ENCODE measurements at places on chromosomes 3 and 15.

- DNase-seq, result no peak
Measured at GRCh38 chr15:93830221-93831080, 400.9 kb upstream of the MCTP2 start.

GRCh38 chr3:127002195-127003174, 19.6 kb downstream of the PLXNA1 start:
- no peak for DNase-seq

- DNase-seq, result no peak
Measured at GRCh38 chr3:72641684-72642083, 206.6 kb downstream of the SHQ1 start.

DNA sequence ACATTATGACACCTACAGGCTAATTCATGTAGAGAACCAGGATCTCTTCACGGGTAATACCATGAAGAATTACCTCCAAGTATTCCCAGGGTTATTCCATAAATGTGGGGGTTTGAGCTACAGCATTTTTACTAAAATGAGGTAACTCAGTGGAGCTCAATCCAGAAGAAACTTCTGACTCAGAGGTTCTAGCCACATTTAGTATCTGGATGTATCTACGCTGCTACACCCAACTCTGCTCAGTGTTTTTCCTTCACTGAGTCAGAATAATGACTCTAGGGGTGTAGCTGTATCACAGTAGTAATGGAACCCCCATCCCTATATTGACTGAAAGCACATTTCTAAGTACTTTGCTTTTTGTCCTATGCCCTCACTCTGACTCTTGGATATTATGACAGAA, 52.4 kb downstream of the COPS2 start:
- DNase-seq, result no peak

DNA sequence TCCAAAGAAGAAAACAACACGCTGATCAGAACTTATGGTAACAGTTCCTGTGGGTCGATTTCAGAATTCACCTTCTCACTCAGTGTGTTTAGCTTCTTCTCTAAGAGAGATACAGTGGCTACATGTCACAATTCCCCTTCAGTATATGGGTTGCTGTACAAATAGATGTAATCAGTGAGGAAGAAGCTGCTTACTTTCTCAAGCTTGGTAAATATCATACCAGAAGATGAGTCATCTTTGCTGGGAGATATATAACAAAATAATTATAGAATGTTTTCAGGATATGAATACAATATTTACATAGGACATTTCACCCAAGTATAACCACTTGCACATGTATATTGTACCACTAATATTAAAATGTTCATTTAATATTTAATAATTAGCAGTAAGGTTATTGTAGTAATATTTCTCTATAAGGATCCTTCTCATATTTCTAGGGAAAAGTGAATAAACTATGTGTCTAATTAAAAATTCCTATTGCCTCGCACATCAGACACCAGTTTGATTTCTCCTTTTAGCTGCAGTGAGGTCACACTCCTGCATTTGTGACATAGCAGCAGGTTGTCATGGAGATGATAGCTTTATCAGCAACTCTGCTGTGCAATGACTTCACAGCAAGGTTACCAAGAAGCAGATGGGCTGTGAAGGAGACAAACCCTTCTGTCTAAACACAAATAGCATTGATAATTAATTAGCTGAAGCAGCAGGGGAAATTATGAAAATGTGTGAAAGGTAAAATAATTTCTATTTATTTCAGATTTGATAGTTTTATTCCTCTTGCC, 211.4 kb downstream of the TUSC7 start:
- no peak for DNase-seq

- no peak for DNase-seq
Measured at GRCh38 chr3:71955240-71956068, 170.5 kb upstream of the PROK2 start.

DNA sequence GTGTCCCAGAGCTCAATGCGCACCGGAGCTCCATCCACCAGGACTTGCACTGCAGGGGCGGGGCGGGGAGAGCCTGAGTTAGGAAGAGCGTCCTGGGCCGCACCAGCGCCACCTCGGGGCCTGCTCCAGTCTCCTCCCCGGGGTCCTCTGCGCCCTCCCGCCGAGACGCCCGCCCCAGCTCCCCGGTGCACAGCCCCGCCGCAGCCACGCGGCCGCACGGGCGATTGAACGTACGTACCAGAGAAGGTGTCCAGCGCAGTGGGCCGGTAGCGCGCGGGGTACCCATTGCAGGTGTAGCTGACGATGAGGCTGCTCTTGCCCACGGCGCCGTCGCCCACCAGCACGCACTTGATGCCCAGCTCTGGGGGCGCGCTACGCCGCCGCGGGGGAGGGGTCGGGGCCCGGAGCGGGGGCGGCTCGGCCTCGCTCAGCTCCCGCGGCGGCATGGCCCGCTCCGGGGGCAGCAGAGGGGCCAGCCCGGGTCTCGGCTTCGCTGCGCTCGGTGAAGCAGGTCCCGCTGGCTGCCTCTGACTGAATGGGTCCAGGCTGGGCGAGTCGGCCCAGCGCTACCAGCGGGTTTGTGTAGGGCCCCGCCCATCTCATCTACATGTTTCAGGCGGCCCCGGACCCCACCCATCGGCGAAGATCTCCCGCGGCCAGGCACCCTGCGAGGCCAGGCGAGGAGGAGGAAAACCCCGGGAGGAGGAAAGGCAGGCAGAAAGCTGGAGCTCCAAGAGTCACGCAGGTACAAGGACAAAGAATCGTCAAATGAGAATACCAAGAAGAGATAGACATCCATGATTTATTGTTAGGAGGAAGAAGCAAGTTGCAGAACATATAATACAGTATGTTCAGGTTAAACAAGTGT, at the start of gene RHOV:
RHOV (minus strand) TSS at position 541 of the 868 bp plus-strand sequence; CDS start at position 446, 95 bp downstream.
- DNase-seq, result peak; percentile 59

DNA sequence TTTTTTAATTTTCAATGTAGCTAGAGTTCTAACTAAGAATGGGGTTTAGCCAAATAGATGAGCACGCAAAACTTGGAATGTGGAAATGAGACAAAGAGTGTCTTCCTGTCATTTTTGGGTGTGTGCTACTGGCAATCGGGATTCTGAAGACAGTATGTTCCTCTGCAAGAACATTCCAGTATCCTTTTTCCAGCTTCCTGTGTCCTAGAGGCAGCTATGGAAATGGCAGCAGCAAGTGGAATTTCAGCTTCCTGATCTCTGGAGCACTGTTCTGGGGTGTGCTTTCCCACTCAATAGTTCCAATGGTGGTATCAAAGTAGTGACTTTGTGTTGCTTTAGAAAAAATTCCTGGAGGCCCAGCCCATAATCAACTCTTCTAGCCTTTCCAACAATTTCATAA, 642.9 kb upstream of the KCNMB2 start:
- no peak for DNase-seq

DNA sequence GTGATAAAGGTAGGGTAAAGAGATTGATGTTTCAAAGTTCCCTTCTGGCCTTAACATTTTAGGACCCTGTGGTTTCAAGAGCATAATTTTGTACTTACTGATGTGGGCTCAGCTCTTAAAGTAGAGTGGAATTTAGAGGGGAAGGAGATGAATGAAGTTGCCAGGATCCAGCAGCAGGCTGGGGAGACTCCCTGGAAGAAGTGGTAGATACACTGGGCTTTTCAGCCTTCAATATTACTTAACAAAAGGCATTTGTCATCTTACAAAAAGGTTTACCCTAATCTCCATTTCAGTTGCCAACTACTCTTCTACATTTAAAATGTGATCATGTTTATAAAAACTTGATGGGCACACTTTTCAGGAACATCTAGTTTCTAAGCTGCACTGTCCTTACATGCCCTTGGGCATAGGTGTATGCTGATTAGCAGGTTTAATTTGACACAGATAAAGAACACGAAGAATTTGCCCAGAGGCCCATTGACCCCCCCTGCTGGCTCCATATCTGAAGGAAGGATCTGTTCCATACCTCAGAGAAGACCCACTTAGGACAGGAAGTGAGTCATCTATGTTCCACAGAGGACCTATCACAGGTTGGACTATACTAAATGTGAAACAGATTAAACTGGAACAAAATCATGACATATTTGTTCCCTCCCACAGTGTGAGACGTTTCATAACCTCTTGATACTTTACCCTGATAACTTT, 93.0 kb upstream of the LPP start:
- peak; percentile 78 for DNase-seq

DNA sequence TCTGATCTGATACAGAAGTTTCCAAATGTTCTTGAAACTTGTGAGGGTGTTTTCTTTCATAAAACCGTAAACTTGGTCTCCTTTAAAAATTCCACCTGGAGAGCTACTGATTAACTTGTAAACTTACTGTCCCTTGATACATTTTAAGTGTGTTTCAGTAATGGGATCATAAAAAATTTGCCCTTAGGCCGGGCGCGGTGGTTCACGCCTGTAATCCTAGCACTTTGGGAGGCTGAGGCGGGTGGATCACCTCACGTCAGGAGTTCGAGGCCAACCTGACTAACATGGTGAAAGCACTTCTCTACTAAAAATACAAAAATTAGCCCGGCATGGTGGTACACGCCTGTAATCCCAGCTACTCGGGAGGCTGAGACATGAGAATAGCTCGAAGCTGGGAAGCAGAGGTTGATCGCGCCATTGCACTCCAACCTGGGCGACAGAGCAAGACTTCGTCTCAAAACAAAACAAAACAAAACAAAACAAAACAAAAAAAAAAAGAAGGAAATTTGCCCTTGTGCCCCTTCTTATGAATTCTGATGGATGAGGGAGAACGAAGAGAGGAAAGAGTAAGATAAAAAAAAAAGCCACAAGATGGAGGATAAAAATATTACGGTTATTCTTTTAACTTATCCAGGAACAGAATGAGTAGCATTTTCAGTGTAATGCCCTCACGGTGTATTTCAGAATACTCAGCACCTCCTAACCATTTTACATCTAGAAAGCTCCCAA, 32.1 kb upstream of the AP4E1 start:
- no peak for DNase-seq

DNA sequence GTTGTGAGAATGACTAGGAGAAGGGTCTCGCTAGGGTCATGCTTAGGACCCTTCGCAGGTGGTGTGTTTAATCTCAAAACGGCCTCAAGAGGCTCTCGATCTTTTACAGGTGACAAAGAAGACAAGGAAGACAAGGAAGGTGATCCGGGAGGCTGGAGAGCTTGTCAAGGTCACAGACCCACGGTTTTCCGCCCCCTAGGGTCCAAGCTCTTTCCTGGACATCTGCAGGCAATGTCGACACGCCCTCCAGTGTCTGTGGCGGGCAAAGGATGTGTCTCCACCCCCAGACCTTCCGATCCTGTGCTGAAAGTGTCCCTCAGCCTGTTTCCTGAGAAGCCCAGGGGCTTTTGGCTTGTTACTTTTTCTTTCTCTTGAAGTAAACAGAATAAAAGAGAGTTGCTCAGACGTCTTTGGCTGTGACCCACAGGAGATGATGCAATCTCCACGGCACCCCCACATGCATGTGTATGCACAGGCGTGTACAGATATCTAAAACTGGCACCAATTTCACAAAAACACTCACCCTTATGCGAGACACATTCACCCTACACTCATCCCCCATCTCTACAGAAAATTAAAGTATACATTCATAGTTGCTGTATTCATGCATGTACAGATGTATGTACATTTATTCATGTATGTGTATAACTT, 108.8 kb downstream of the KLF13 start:
- DNase-seq, result peak; percentile 86

DNA sequence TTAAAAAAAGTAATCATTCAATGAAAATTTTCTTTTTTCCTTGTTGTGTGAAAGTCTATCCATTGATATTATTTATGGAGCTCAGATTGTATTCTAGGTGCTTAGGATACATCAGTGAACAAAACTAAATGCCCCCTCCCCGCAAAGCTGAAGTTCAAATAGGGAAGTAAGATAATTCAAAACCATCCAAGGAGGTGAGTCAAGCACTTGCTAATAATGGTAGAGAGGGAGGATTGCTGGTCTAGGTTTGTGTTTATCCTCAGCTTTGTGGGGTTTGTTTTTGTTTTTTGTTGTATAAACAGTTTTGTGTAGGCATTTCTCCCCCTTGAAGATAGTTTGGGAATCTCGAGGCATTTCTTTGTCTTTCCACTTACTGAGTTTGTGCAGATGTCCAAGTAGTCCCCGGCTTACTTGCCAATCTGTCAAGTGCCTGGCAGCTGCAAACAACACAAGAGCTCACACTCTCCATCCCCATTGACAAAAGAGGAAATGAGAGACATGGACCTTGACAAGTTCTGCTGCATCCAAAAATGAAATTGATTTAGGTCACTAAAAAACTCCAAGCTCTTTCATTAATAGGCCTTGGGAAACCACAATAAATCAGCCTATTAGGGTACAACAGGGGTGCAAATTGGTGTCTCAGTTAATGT, 575.8 kb upstream of the TBL1XR1 start:
- no peak for DNase-seq

- DNase-seq, result no peak
Measured at GRCh38 chr3:3199306-3199705, 19.8 kb upstream of the CRBN start.

GRCh38 chr3:136920904-136921611, 36.7 kb upstream of the IL20RB start:
- peak; percentile 38 for DNase-seq

DNA sequence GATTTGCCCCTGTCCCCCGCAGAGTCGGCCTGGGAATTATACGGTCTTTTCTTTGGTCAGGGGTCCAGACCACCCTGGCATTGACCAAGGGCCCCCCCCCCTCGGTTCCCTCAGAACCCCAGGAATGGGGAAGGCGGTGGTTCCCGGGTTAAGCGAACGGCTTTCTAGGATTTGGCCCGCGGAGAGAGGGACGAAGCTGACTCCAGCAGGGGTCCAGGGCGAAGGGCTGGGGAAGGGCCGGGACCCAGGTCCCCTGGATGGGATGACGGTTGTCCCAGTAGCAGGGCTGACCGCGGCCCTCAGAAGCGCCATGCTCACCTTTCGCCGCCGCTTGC, 274 bp downstream of the RRP9 start:
- no peak for DNase-seq

DNA sequence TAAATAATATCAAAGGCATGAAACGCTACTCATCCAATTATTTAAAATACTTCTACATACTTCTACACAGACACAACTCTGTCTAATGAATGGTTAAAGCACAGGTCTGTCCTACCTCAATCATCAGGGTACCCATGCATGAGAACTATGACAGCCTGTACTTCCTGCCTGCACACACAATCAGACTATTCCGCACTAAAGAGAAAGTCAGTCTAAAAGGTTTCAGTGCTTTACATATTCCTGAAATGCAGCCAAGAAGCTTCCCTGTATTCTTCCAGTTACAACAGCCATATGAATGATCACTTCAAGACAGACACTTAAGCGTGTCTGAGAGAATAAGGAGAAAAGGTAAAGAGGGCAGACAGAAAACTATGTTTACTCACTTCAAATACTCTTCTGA, 58.8 kb downstream of the TUBGCP4 start:
- DNase-seq, result no peak

DNA sequence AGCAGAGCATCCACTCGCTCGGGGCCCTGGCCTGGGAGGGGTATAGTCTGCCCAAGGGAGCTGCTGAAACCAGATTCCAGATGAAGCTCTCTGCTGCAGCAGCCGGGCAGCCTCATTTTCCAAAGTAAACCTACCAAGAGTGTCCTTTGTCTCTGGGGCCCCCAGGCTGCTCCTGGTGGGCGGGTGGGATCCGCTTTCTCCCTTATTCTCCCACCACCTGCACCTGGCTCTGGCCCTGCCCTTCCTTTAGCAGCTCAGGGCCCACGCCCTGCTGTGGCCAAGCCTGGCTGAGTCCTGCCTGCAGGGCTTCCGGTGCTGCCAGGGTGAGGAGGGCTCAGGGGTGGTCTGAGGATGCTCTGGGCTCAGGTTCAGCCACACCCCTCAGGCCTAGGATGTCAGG, 13.0 kb downstream of the SCN5A start:
- DNase-seq, result no peak

GRCh38 chr3:57557085-57557537, 1.0 kb downstream of the PDE12 start:
- peak; percentile 41 for DNase-seq

Measured in CD4-positive, alpha-beta T cell treated with Interleukin-10 for 1 hour (primary cell).